ENCODE measurements at places on chromosomes 2 and 18. TPM values are rescaled to one million over a fixed set of nuclear protein-coding genes. Genes with fewer than 3 reads are reported as not detected.

GRCh38 chr2:131039101-131039440 lies 54.2 kb downstream of the FAM168B start:
- DNase-seq = no peak

DNA sequence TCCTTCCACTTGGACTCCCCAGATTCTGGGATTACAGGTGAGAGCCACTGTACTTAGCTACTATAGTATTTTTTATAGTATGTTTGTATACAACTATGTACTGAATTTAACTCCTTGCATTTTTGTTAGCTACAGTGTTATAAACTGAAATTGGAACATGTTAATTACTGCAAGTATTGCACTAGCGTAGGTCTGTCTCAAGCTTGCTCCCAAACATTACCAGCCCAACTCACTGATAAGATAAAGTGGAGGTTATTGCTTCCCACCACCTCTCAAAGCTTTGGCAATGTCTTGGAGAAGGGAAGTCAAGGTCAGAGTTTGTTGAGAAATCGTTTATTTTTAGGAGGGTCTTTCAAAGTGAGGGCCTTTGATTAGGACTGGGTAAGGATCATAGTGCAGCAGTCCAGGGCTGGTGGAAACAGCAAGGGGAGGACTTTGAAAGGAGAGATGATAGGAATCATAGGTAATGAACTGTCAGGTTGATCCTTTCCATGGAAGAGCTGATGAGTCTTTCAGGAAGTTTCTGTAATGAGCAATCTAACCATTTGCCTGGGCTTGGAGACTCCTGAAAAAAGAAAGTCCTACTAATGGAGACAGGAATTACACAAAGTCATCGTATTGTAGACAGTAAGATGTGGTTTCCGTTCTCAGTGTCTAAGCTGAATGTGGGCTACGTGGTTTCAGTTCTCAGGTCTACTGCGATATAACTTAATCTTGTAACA lies 257.1 kb downstream of the MYO3B start:
- no peak for DNase-seq

RAD51AP2 gene
- total RNA-seq = 0.16 TPM

DNA sequence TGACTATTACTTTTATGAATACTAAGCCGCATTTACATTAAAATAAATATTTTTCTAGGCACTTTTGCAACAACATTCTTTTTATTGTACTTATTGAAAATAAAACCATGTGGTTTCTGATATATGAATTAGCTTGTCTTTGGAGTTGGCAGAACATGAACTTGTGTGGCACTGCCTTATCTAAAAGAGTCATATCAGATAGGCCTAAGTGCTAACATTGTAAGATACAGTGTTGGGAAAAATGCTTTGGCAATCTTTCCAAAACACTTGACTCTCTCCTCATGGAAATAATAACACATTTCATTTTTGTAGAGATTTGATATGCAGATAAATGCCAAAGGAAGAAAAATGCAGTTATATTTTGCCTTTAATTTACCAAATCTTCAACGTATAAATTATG lies 191.7 kb downstream of the ERBB4 start:
- DNase-seq = no peak

GRCh38 chr18:71554686-71555085 lies 989.5 kb downstream of the CBLN2 start:
- DNase-seq = no peak

TMEM200C gene
- 0.24 TPM for total RNA-seq

DNA sequence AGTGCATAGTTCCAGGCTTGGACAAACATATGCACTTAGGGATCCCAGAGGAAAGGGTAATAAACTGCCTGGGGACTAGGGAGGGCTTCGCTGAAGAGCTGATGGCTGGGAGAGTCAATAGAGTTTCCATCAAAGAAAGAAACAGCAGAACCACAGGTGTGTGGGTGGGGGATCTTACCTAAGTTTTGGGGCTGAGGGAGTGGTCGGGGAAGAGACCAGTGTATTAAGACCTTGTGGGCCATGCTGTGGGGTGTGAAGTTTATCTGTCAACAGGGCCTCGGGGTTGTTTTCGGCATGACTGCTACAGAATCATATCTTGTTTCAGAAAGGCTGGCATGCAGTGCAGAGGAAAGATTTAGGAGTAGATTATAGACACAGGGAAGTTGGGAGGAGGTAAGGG lies 31.2 kb upstream of the GTF2A1L start:
- DNase-seq = no peak

CLK1 gene
- total RNA-seq = 44.1 TPM

- peak; percentile 66 for DNase-seq
These were observed 24.1 kb upstream of the TNS1 start for GRCh38 chr2:218026676-218027425.

DNA sequence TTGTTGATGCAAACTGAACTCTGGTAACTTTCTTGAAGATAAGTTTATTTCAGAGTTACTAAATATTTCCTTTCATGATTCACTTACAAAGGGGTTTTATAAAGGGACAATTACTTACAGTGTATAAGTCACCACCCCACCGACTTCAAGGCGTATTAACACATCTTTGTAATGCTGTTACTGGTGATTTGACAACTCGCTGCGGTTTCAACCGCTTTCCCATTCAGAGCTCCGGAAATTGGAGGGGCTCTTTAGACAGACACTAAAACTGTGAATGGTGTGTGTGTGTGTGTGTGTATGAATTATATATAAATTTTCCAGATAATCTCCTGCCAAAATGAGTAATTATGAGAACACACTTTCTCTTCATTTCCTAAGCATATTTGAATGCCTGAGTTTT lies 4.9 kb downstream of the TM4SF20 start:
- no peak for DNase-seq

- DNase-seq = no peak
These were observed 852.9 kb downstream of the DCDC2C start for GRCh38 chr2:4556135-4556896.

GRCh38 chr2:231611273-231612108 lies 18.8 kb downstream of the TEX44 start:
- peak; percentile 53 for DNase-seq

CNGA3 gene
- total RNA-seq = not detected
